ENCODE measurements at places on chromosomes 6 and 20.

DNA sequence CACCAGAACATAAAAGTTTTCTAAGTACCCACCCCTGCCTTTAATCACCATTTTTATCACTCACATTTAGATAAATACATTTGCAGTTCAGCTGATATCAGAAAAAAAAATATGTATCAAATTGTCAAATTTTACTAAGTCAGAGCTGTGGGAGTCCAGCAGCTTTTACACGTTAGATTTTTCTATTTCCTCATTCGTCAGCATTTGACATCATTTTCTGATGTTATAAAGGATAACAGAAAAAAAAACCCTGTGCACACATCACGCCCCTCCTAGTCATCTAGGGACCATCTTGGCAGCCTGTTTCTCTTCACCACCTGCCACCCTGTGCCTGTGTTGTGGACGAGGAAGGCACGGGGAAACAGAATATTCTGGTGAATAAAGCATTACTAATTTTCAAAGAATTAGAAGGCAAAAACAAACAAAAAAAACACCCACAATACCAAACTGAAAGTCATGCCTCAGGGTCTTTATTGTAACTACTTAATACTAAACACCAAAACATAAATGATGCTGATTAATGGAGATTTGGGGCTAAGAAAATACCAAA is 12.4 kb downstream of the B4GALT5 start:
- no peak for DNase-seq

- DNase-seq, result no peak
Observed at GRCh38 chr20:63835021-63835858, 4.2 kb upstream of the ZBTB46 start.

DNA sequence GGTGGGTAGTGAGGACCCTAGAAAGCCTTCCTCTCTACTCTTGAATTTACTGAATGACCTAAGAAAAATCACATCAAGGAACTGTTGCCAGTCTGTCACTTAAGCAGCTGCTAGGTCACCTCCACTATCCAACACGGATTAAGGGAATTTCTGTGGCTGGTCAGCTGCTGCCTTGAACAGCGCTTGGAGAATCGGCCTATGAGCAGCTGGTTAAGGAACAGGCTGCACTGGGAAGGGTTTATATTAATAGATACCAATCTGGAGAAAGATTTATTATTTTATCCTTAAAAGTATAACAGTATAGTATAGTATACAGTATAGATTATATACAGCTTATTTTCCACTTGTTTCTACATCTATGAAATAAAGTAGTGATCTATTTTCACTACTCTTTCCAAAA is 6.5 kb downstream of the PTPRK start:
- no peak for DNase-seq

DNA sequence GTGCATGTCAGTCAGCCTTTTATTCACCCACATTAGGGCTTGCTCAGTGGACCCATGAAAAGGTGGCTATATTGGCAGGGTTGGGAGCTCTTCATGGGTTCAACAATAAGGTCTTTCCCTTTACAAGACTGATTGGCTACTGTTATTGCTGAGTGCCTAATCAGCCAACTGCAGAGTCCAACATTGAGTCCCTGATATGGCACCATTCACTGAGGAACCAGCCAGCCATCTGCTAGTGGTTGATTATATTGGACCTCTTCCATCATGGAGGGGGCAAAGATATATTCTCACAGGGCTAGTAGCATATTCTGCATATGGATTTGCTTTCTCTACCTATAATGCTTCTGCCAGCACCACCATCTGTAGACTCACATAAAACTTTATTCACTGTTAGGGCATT is 69.9 kb downstream of the CDKAL1 start:
- no peak for DNase-seq

GRCh38 chr6:7505189-7505699 is 36.2 kb upstream of the DSP start:
- no peak for DNase-seq

- no peak for DNase-seq
Observed at GRCh38 chr20:31663838-31664695, 26.4 kb downstream of the COX4I2 start.
